ENCODE measurements at places on chromosomes 6 and 20. TPM values are rescaled to one million over a fixed set of nuclear protein-coding genes. Genes with fewer than 3 reads are reported as not detected.

The CST1 gene
- total RNA-seq: not detected

The ZC2HC1B gene
- total RNA-seq: not detected

The PRDM13 gene
- not detected for total RNA-seq

The TRAPPC3L gene
- total RNA-seq: not detected

The PSORS1C1 gene
- 5.5 TPM for total RNA-seq

The DAAM2 gene
- total RNA-seq: 12.6 TPM

The OARD1 gene
- 11.3 TPM for total RNA-seq

The CCN6 gene
- not detected for total RNA-seq

The OR11A1 gene
- not detected for total RNA-seq

The CD93 gene
- total RNA-seq: 25.1 TPM

The GSTA2 gene
- not detected for total RNA-seq

The HTR1B gene
- not detected for total RNA-seq

The SLC17A3 gene
- not detected for total RNA-seq

The MYCT1 gene
- 4.7 TPM for total RNA-seq

The KIAA1755 gene
- 2.0 TPM for total RNA-seq

The ZNF165 gene
- total RNA-seq: 1.9 TPM

The NDUFAF5 gene
- total RNA-seq: 18.1 TPM

The CCM2L gene
- 3.4 TPM for total RNA-seq

The TNF gene
- total RNA-seq: 1.4 TPM

All from suprapubic skin (tissue), 4 donors.